Bone marrow (tissue), 2 donors: ENCODE measurements at places on chromosomes 2 and 18.

GRCh38 chr2:100039291-100039980 lies 103.0 kb downstream of the AFF3 start:
- no peak for DNase-seq

GRCh38 chr2:42147641-42148274 lies 21.4 kb upstream of the EML4 start:
- DNase-seq = no peak

DNA sequence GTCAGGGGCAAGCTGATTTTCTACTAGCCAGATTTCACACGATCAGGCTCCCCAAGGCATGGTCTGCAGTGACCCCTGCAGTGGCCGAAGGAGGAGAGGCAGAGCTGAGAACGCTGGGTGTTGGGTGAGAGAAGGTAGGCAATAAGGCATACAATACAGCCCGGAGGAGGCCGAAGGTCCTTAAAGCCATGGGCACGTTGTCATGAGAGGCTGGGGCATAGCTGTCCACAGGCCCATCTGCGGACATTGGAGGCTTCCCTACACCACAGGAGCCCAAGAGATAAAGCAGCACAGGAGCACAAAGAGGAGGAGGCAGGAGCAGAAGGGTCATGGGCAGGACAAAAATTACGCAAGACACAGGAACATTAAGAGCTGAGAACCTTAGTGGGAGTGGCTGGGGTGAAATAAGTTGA lies 16.7 kb upstream of the BZW1 start:
- no peak for DNase-seq

- DNase-seq = no peak
These were observed 249.8 kb upstream of the FSHR start for GRCh38 chr2:49404108-49404507.

- DNase-seq = no peak
These were observed 105.1 kb upstream of the GALNT5 start for GRCh38 chr2:157152362-157152761.

DNA sequence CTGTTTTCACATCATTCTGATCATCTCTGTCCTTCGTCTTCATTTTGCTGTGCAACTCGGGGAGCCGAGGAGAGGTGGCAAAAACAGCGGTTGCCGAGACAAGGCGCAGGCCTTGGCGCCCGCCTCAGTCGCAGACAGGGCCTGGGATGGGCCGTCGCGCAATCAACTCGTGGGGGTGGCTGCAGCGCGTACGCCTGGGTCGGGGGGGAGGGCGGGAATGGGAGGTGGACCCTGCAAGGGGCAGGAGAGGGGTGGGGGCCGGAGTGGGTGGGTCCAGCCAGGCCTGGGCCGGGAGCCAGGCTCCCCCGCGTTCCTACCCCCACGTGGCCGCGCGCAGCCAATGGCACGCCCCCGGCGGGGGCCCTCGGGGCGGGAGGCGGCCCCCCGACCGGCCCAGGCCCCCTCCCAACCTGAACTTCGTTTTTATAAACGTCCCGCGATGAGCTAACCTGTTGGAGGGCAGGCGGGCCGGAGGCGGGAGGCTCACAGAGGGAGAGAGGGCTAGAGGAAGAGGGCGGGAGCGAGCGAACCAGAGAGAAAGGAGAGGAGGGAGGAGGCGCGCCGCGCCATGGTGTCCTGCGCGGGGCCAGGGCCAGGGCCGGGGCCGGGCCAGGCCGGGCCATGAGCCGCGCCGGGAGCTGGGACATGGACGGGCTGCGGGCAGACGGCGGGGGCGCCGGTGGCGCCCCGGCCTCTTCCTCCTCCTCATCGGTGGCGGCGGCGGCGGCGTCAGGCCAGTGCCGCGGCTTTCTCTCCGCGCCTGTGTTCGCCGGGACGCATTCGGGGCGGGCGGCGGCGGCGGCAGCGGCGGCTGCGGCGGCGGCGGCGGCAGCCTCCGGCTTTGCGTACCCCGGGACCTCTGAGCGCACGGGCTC lies at the start of gene HOXD13:
Gene HOXD13 (plus strand): TSS at position 452 of the 875 bp plus-strand sequence. CDS start 170 bp downstream, at position 622.
- no peak for DNase-seq

- no peak for DNase-seq
These were observed 41.3 kb downstream of the SH2D6 start for GRCh38 chr2:85459771-85460170.

DNA sequence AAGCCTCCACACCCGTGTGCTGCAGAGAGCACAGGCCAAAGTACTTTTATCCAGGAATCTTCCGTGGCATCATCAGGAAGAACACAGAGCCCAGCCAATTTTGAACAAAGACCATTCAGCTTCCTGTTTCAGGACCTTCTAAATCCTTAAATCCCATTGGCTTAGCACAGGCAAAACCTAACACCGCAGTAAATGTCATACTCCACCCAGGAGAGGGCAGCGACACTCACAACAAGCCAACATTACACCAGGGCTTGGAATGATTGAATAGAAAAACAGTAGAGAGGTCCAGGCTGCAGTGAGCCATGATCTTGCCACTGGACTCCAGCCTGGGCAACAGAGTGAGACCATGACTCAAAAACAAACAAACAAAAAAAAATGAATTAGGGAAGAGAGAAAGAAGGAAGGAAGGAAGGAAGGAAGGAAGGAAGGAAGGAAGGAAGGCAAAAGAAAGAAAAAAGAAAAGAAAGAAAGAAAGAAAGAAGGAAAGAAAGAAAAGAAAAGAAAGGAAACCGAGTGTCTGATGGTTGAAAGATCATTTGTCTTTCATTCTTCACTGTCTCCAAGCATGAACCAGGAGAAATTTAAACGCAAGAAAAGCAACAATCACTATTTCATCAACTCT lies 144.6 kb upstream of the SATB2 start:
- no peak for DNase-seq
